ENCODE measurements at places on chromosomes 11 and 22.
A peak's percentile ranks its signal among the peaks of the same experiment; 100 is the strongest.

GRCh38 chr22:50001388-50002231 is 11.0 kb downstream of the IL17REL start:
- no peak for DNase-seq

- peak; percentile 32 for DNase-seq
Observed at GRCh38 chr11:60857378-60858232, 1.9 kb upstream of the PTGDR2 start.

GRCh38 chr11:121282386-121282785 is 10.2 kb upstream of the SC5D start:
- DNase-seq = no peak

DNA sequence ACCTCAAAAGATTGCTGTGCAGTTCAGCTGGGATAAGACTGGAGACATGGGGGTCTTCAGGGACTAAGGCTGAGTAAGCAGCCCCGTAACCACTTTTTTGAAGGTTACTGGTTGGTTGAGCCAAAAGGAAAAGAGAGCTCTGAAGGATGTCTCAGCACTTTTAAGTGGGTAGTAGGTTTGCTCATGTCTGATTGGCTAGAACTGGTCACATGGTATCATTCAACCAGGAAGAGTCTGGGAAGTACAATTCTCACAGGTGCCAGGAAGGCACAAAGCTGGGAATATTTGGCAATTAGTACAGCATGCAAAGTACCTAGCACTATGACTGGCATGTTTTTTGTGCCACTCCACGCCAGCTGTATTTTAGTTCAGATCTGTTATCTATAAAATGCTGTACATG is 58.1 kb downstream of the SNX19 start:
- DNase-seq = no peak
